ENCODE measurements at places on chromosomes 6 and 20.

DNA sequence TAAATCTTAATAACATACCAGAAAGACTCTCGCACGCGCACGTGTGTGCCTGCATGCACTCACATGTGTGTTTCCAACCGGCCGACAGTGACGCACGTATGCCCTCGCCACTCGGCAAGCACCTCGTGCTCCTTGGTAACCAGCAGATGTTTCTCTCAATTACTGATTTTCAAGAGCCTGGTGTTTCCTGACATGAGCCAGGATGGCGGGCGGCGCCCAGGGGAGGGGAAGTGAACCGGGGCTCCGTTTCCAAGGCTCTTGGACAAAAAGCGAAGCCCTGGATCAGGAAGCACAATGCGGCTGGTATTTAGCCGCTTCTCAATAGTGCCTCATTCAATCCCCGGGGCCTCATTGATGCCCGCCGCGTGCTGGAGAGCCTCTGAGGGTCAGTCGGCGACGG is 37.7 kb downstream of the PMEPA1 start:
- H3K4me3 ChIP-seq, result no peak overlapping the region
- no peak overlapping the region for H3K27ac ChIP-seq
- no peak for DNase-seq
- no peaks in the 10 kb centered on the region for H3K36me3 ChIP-seq

DNA sequence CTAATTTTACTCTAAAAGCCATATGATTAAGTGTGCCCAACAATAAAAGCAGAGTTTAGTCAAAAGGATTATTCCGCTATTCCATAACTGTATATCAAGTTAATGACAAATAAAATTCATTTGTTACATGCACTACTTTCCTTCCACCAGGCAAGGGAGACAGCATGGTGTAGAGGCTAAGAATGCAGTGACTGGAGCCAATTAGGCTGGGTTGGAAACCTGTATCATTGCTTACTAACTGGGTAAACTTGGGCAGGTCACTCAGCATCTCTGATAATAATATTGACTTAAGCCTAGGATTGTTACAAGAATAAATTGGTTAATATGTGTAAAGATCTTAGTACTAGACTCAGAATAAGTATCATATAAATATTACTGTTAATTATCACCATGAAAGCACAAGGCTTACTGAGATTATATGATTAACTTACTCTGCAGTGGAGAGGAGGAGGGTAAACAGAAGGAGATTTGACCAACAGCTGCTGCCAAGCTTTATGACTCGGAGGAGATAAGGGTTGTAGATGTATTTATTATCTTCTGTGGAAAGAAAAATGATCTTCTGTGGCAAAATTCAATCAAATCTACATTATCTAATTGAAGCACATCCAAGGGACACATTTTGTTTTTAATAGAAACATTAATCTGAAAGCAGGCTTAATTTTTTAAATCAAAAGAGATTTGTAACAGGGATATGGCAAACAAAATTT is 1459.9 kb downstream of the GRIK2 start:
- no peaks in the 10 kb centered on the region for H3K36me3 ChIP-seq
- DNase-seq, result no peak
- H3K27me3 ChIP-seq, result no peaks in the 10 kb centered on the region
- H3K4me3 ChIP-seq, result no peak overlapping the region
- peaks cover 18% of the 10 kb centered on the region for H3K4me1 ChIP-seq

- peaks cover 2% of the 10 kb centered on the region for H3K27me3 ChIP-seq
- H3K27ac ChIP-seq, result no peak overlapping the region
- no peak overlapping the region for H3K4me3 ChIP-seq
- DNase-seq, result no peak
- peaks cover 18% of the 10 kb centered on the region for H3K36me3 ChIP-seq
These were observed 206.3 kb downstream of the ZDHHC14 start for GRCh38 chr6:157587127-157587926.

- H3K4me3 ChIP-seq, result no peak overlapping the region
- no peak for DNase-seq
- no peaks in the 10 kb centered on the region for H3K4me1 ChIP-seq
- no peaks in the 10 kb centered on the region for H3K36me3 ChIP-seq
- H3K27ac ChIP-seq, result no peak overlapping the region
These were observed 206.7 kb upstream of the AGPAT4 start for GRCh38 chr6:161480421-161481155.

- H3K36me3 ChIP-seq, result peaks cover 35% of the 10 kb centered on the region
- no peaks in the 10 kb centered on the region for H3K27me3 ChIP-seq
- DNase-seq, result peak; percentile 55
These were observed 15.9 kb downstream of the NDUFAF5 start for GRCh38 chr20:13800728-13801134.

GRCh38 chr6:38554014-38554413 is 85.7 kb downstream of the BTBD9 start:
- no peak overlapping the region for H3K27ac ChIP-seq
- H3K27me3 ChIP-seq, result no peaks in the 10 kb centered on the region
- DNase-seq, result no peak
- H3K4me3 ChIP-seq, result no peak overlapping the region

DNA sequence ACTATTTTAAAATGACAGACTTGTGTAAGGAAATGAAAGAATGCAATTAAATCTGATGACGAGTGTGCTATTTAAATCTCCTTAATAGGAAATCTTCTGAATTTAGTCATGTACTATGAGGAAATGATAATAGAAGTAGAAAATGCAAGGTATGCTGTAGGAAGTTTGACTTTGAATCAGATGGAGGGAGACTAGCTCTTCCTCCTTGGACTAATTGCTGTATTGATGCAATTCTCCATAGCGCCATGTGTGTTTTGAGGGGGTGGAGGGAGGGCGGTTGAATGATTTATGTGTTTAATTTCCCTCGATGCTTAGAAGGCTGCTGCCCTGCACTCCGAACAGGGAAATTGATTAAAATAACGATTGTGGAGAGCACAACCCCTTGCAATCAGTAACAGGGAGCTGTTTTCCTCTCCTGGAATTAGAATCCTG is 214.4 kb upstream of the PRND start:
- no peak overlapping the region for H3K27ac ChIP-seq
- no peak for DNase-seq
- H3K36me3 ChIP-seq, result no peaks in the 10 kb centered on the region

DNA sequence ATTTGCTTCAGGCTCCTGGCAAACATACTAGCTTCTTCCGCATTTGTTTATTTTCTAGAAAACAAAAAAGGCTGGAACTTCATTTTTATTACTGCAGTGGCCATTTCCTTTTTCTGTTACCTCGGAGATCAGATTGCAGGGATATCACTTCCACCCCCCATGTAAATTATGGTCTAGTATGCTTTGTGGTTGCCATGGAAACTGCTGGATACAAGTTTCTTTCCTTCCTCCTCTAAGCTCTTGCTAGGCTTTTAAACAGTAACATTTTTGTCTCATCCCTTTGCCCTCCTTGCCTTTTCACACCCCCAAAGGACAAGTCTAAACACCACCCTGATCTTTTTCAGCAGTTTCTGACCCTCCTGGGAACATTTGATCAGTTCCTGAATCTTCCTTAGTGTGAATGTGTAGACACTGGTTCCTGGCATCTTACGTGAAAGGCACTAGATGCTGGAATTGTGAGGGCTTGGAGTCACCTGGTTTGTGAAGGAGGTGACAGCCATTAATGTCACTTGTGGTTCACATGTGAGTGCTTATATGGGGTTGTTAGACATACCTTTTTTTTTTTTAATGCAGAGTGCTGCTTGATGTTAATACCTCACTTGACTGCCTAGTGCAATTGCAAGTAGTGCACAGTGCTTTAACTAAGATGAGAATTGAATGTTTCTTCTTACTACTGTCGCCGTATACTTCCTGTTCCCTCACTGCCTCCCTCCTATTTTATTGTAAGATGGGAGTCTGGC is 181.6 kb downstream of the JARID2 start:
- no peaks in the 10 kb centered on the region for H3K36me3 ChIP-seq
- no peaks in the 10 kb centered on the region for H3K27me3 ChIP-seq
- H3K27ac ChIP-seq, result peak overlapping the region; percentile 35
- no peak overlapping the region for H3K4me3 ChIP-seq

GRCh38 chr6:16669227-16669626 is 92.0 kb downstream of the ATXN1 start:
- peaks cover 28% of the 10 kb centered on the region for H3K4me1 ChIP-seq
- no peak for DNase-seq
- no peak overlapping the region for H3K27ac ChIP-seq
- H3K4me3 ChIP-seq, result no peak overlapping the region

DNA sequence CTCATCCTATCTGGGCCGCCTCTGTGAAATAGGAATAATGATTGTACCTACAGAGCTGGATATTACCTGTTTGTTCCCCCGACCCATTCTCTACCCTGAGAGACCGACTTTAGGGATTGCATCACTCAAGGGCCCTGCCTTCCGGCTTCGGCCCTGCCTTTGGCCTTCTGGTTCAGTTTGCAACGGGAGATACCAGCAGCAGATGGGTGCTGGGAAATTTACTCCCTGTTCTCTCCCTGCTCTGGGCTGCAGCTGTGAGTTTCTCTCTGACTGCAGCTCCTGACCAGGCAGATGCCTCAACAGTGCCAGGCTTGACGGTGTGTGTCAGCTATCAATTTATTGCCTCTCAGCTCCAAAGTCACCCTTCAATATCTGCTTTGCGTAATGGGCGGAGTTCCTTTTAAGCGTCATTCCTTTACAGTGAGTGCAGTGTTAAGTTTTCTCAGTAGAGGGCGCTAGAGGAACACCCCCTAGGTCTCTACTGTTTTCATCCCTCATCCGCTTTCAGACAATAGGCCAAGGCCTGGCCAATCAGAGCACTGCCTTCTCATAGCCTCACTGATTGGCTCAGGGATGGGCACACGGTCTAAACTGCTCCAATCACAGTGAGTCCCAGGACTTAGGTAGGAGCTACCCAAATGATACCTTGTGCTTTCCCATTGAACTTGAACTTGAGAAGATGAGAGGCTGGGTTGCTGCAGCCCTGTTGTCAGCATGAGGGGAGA is 30.0 kb downstream of the KCNG1 start:
- DNase-seq, result no peak
- no peaks in the 10 kb centered on the region for H3K27me3 ChIP-seq
- peak overlapping the region; percentile 39 for H3K27ac ChIP-seq
- peaks cover 17% of the 10 kb centered on the region for H3K4me1 ChIP-seq

- H3K4me1 ChIP-seq, result no peaks in the 10 kb centered on the region
- no peak overlapping the region for H3K4me3 ChIP-seq
- DNase-seq, result no peak
- H3K27ac ChIP-seq, result no peak overlapping the region
- H3K27me3 ChIP-seq, result peaks cover 6% of the 10 kb centered on the region
- H3K36me3 ChIP-seq, result no peaks in the 10 kb centered on the region
These were observed 306.4 kb downstream of the COL12A1 start for GRCh38 chr6:74899416-74899815.

DNA sequence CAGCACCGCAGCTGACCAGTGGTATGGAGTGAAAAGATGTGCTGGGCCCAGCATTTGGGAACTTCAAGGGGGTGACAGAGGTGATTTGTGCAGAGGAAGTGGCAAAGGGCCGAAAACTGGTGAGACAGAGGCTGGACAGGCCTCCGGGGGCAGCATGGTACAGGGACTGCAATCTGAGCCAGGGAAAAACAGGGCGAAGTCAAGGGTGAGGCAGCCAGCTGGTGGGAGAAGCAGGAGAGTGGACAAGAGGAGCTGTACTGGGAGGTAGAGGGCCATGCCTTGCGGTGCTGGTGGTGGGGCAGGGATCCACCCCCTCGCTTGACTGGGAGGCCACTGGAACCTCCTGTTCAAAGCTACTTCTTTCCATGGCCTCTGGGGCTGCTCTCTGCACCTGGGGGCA is 7.3 kb upstream of the GFRA4 start:
- peaks cover 41% of the 10 kb centered on the region for H3K27me3 ChIP-seq
- no peak overlapping the region for H3K4me3 ChIP-seq
- H3K36me3 ChIP-seq, result peaks cover 1% of the 10 kb centered on the region
- no peak for DNase-seq

GRCh38 chr6:113328886-113329381 is 528.2 kb upstream of the MARCKS start:
- no peak overlapping the region for H3K4me3 ChIP-seq
- H3K4me1 ChIP-seq, result no peaks in the 10 kb centered on the region
- H3K36me3 ChIP-seq, result no peaks in the 10 kb centered on the region
- DNase-seq, result no peak
- no peaks in the 10 kb centered on the region for H3K27me3 ChIP-seq
- H3K27ac ChIP-seq, result peak overlapping the region; percentile 21

GRCh38 chr20:675453-676314 is at the start of gene SCRT2:
Gene SCRT2, minus strand, starts transcription at chr20:675802. Its CDS starts 201 bp downstream, at chr20:675601.
- H3K4me3 ChIP-seq, result peak within 1 kb of the TSS; percentile 59
- H3K27me3 ChIP-seq, result peaks cover 94% of the 10 kb centered on the region
- DNase-seq, result peak; percentile 95
- H3K27ac ChIP-seq, result no peak within 1 kb of the TSS
- no peaks in the 10 kb centered on the region for H3K36me3 ChIP-seq
- peaks cover 15% of the 10 kb centered on the region for H3K4me1 ChIP-seq

GRCh38 chr6:92380803-92381601 is 1038.4 kb downstream of the EPHA7 start:
- H3K4me3 ChIP-seq, result no peak overlapping the region
- no peaks in the 10 kb centered on the region for H3K36me3 ChIP-seq
- no peak overlapping the region for H3K27ac ChIP-seq
- H3K27me3 ChIP-seq, result no peaks in the 10 kb centered on the region
- H3K4me1 ChIP-seq, result no peaks in the 10 kb centered on the region

- peaks cover 6% of the 10 kb centered on the region for H3K4me1 ChIP-seq
- no peaks in the 10 kb centered on the region for H3K27me3 ChIP-seq
- DNase-seq, result no peak
- no peak overlapping the region for H3K27ac ChIP-seq
These were observed 17.7 kb downstream of the DHX35 start for GRCh38 chr20:38979842-38980241.

- no peak overlapping the region for H3K4me3 ChIP-seq
- H3K36me3 ChIP-seq, result no peaks in the 10 kb centered on the region
- H3K27me3 ChIP-seq, result no peaks in the 10 kb centered on the region
- no peak for DNase-seq
These were observed 44.3 kb downstream of the MARCKS start for GRCh38 chr6:113901482-113901881.

DNA sequence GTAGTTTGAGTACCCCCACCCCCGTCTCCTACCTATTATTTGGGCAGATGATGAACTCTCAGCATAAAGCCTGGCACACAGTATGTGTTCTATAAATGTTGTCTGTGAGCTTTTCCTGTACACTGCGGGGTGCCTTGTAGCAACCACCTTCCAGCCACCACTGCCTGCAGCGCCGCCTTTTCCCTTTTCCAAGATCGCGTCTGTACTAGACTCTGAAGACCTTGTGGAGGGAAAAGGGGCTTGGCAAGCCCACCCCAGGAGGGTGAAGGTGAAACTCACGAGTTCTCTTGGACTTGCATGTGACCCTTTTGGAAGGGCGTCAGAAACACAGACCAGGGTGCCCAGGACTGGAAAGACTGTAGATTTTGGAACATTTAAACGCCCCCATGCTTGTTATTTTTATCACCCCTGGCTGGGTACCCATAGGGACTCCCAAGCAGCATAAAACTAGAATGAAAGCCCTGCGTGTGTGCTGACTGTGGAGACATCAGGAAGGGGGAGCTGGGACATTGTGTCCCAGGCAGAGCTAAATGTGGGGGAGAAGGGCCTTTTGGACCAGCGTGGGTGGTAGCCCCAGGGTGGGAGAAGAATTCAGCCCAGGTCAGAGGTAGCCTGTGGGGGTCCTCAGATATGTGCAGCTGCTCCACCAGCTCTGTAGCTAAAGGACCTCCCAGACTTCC is 8.3 kb downstream of the BAK1 start:
- peaks cover 16% of the 10 kb centered on the region for H3K4me1 ChIP-seq
- H3K4me3 ChIP-seq, result peak overlapping the region; percentile 86
- DNase-seq, result no peak

All from mesothelial cell of epicardium (in vitro differentiated cells).